ENCODE measurements at places on chromosomes 2 and 18.
A peak's percentile ranks its signal among the peaks of the same experiment; 100 is the strongest.

GRCh38 chr2:218605432-218605831 is 2.3 kb upstream of the PLCD4 start:
- H3K36me3 ChIP-seq, result no peaks in the 10 kb centered on the region
- H3K27ac ChIP-seq, result peak overlapping the region; percentile 87

DNA sequence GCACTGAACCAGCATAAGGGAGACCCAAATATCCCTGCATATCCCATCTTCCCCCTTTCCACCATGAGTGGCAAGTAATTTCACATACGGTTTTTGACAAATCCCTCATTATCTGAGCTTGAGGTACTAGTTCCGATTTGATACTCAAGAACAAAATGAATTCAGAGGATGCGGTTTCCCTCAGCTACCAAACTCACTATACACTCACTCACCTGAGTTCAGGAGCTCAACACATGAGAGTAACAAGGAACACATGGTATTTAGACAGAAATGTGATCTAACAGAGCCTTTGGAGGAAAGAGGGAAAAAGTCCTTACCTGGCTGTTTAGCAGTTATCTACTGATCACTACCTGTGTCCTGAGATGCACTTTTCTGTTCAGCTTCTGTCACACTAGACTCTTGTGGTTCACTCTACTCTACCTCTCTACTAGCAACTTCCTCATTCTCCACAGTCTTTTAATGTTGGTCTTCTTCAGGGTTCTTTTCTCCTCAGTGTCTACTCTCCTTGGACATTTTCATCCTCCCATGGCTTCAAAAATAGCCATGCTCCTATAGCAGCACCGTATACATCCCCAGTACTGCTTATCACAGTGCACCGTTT is 25.1 kb downstream of the ASXL2 start:
- no peak overlapping the region for H3K27ac ChIP-seq
- H3K4me3 ChIP-seq, result no peak overlapping the region
- peaks cover 53% of the 10 kb centered on the region for H3K4me1 ChIP-seq
- DNase-seq, result no peak

GRCh38 chr18:55244546-55244945 is 285.3 kb upstream of the CCDC68 start:
- no peaks in the 10 kb centered on the region for H3K36me3 ChIP-seq
- H3K4me3 ChIP-seq, result no peak overlapping the region
- peak overlapping the region; percentile 67 for H3K27ac ChIP-seq
- H3K27me3 ChIP-seq, result no peaks in the 10 kb centered on the region

- peak overlapping the region; percentile 70 for H3K4me3 ChIP-seq
- no peaks in the 10 kb centered on the region for H3K27me3 ChIP-seq
- no peak for DNase-seq
- peaks cover 12% of the 10 kb centered on the region for H3K4me1 ChIP-seq
- H3K27ac ChIP-seq, result peak overlapping the region; percentile 37
- H3K36me3 ChIP-seq, result no peaks in the 10 kb centered on the region
Measured at GRCh38 chr2:37343537-37344434, 644 bp upstream of the QPCT start.

- H3K4me1 ChIP-seq, result no peaks in the 10 kb centered on the region
- H3K27ac ChIP-seq, result peak overlapping the region; percentile 53
- H3K36me3 ChIP-seq, result no peaks in the 10 kb centered on the region
- DNase-seq, result peak; percentile 28
- no peak overlapping the region for H3K4me3 ChIP-seq
- H3K27me3 ChIP-seq, result no peaks in the 10 kb centered on the region
Measured at GRCh38 chr18:34867520-34867919, 157.4 kb downstream of the DTNA start.

- no peak for DNase-seq
- H3K27ac ChIP-seq, result no peak overlapping the region
- no peaks in the 10 kb centered on the region for H3K27me3 ChIP-seq
- no peaks in the 10 kb centered on the region for H3K36me3 ChIP-seq
- no peak overlapping the region for H3K4me3 ChIP-seq
Measured at GRCh38 chr18:75086494-75087034, 122.4 kb downstream of the PTGR3 start.

GRCh38 chr2:4090668-4091630 is 387.6 kb downstream of the DCDC2C start:
- no peaks in the 10 kb centered on the region for H3K4me1 ChIP-seq
- no peaks in the 10 kb centered on the region for H3K36me3 ChIP-seq
- H3K27me3 ChIP-seq, result no peaks in the 10 kb centered on the region
- H3K4me3 ChIP-seq, result no peak overlapping the region
- DNase-seq, result no peak

DNA sequence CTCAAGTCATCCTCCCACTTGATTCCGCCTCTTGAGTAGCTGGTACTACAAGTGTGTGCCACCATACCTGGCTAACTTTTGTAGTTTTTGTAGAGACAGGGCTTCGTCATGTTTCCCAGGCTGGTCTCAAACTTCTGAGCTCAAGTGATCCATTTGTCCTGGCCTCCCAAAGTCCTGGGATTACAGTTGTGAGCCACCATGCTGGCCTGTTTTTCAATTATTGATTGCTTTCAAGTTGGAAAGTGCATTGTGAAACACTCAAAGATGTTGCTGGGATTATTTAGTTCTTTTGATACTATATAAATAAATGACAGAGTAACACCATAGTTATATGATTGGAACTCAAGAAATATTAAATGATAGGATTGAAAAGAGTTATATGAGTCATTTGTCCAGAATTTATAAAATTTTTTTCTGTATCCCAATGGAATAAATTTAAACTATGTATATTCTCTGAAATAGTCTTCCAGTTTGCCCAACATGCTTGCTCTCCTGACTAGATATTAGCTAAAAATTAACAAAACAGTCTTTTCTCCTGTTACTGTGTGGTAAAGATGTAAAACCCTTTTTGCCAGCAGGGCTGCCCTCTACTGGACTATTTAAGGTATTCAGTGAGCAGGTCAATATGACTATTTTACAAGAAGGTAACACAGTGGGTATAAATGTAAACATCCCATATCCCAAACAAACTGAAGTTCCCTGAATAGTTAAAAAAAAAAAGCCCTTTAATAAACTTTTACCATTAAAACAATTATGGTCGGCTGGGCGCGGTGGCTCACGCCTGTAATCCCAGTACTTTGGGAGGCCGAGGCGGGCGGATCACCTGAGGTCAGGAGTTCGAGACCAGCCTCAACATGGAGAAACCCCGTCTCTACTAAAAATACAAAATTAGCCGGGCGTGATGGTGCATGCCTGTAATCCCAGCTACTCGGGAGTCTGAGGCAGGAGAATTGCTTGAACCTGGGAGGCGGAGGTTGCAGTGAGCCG is 42.7 kb downstream of the ACSL3 start:
- no peak for DNase-seq
- peak overlapping the region; percentile 32 for H3K27ac ChIP-seq
- H3K27me3 ChIP-seq, result no peaks in the 10 kb centered on the region
- peaks cover 44% of the 10 kb centered on the region for H3K4me1 ChIP-seq

DNA sequence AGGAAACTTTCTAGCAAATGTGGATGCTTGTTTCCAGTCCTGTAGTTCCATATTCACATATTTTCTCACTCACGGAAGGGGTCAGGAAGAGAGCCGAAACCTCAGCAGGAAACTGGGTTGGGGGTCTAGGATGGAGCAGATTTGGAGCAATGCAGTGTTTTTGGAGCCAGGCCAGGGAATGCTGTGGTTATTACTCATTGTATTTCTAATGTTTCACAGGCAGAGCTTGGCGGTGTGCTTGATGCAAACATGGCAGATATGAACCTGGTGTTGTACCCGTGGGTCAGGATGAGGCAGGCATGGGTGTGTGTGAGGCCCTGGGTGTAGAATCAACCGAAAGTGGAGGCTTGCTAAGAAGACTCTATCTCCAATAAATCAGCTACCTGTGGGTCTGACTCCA is 34.6 kb upstream of the ACKR3 start:
- H3K36me3 ChIP-seq, result no peaks in the 10 kb centered on the region
- no peak overlapping the region for H3K4me3 ChIP-seq
- no peaks in the 10 kb centered on the region for H3K27me3 ChIP-seq
- no peak overlapping the region for H3K27ac ChIP-seq
- no peaks in the 10 kb centered on the region for H3K4me1 ChIP-seq
- DNase-seq, result no peak

GRCh38 chr2:183244300-183244844 is 120.1 kb downstream of the NUP35 start:
- no peak overlapping the region for H3K27ac ChIP-seq
- H3K36me3 ChIP-seq, result no peaks in the 10 kb centered on the region
- H3K4me3 ChIP-seq, result no peak overlapping the region
- no peak for DNase-seq
- no peaks in the 10 kb centered on the region for H3K4me1 ChIP-seq
- no peaks in the 10 kb centered on the region for H3K27me3 ChIP-seq

- peaks cover 5% of the 10 kb centered on the region for H3K4me1 ChIP-seq
- no peaks in the 10 kb centered on the region for H3K36me3 ChIP-seq
- peak overlapping the region; percentile 24 for H3K27ac ChIP-seq
- no peak overlapping the region for H3K4me3 ChIP-seq
- no peak for DNase-seq
- H3K27me3 ChIP-seq, result no peaks in the 10 kb centered on the region
Measured at GRCh38 chr18:71105078-71105819, 816.4 kb downstream of the SOCS6 start.
